Renal cortex interstitium (tissue), 15 donors: ENCODE measurements at places on chromosomes 2 and 18.

DNA sequence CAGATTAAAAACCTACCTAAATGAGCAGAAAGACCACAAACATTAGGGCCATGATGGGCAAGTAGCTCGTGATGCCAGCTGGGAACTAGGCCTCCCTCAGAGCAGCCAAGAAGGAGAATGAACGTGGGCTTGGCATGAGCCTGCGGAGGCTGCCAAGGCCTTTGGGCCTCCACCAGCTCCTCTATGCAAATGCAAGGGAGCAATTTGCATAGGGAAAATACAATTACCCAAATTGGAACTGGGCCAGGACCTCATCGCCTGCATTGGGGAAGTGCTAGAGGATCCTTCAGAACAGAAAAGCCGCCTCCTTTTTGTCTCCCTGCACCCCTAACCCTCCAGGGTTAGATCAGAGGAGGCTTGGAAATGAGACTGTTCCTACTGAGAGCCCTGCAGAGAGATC, 326.4 kb downstream of the SMAD2 start:
- DNase-seq: no peak

DNA sequence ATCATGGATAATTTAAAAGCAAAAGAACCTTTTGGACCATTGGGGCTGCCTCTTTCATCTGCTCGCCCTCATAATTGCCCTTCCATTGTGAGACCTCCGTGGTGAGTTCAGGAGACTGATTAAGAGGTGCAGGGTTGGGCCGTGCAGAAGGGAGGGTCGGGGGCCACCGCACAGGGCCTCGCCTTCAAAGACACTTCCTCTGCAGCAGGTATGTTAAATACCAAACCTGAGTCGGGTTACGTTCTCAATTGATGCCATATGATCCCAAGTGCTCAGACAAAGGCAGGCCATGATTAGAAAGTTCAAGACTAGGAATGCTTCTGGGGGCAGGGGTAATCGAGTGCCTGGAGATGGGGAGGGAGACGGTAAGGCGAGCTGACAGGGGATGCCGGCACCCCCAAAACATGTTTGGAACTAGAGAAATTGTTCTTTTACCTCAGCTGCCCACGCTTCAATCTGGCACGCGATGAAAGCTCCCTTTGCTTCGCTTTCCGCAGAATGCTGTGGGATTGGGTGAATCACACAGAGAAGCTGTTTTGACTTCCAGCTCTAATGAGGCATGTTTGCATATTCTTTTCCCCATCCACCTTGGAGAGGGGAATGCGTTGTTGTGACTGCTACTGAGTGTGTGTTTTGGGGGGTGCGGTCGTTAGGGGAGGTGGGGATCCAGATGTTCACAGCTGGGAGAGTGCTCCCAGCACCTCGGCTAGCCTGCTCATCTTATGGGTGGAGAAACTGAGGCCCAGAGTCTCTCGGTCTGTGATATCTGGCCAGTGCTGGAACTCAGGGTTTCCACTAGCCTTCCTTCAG, 309.1 kb downstream of the MYCN start:
- no peak for DNase-seq

GRCh38 chr18:2654169-2654927, 1.2 kb upstream of the SMCHD1 start:
- DNase-seq: no peak

- DNase-seq: no peak
Measured at GRCh38 chr2:62305421-62306176, 109.7 kb downstream of the B3GNT2 start.

DNA sequence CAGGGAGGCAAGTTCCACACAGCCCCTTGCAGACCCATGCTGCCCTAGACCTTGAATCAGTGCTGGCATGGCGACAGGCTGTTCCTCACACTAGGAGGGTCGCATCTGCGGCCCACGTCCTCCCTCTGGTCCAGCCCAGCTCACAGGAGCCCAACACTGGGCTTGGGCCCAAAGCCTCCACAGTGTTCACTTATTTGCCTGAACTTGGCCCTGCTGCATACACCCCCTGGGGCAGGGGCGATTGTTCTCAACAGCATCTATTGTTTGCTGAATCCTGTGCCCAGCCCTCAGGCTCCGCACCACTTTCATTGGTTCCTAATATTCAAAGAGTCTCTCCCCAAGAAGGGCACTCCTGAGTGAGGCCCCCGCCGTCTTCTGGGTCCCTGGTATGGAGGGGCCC, 90.7 kb downstream of the ZBTB7C start:
- no peak for DNase-seq

- no peak for DNase-seq
Measured at GRCh38 chr18:68826121-68826520, 28.2 kb downstream of the CCDC102B start.

DNA sequence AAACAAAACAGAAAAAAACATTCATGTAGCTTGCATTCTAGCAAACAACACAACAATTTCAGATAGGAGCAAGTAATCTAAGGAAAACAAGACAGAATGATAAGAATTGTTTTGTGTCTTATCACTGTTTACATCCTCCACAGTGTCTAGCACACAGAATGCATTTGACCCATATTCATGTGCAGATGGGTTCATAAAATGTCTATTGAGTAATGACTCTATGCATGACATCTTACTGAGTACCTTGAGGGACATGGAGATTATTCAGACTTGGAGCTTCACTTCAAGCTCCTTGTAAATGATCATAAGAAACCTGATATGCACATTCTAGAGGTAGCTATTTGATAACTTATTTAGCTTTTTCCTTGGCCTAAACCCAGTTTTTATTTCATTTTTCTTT, 69.0 kb downstream of the DTNA start:
- DNase-seq: no peak

DNA sequence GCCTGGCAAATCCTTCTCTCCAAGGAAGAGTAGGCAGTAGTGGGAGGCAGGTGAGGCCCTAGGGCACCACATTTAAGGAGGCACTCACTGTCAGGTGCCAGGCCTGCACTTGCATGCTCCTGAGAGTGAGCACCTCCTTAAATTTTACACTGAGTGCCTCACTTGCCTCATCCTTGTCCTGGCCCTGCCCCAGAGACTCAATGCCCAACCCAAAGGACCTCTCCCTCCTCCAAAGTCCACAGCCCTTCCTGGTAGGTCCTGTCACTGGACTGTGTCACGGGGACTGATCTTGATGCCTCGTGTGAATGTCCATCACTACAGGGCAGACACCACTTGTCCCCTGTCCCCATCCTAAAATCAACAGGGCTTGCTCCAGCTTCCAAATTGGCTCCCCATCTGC, 235.6 kb downstream of the ZBTB7C start:
- DNase-seq: no peak

DNA sequence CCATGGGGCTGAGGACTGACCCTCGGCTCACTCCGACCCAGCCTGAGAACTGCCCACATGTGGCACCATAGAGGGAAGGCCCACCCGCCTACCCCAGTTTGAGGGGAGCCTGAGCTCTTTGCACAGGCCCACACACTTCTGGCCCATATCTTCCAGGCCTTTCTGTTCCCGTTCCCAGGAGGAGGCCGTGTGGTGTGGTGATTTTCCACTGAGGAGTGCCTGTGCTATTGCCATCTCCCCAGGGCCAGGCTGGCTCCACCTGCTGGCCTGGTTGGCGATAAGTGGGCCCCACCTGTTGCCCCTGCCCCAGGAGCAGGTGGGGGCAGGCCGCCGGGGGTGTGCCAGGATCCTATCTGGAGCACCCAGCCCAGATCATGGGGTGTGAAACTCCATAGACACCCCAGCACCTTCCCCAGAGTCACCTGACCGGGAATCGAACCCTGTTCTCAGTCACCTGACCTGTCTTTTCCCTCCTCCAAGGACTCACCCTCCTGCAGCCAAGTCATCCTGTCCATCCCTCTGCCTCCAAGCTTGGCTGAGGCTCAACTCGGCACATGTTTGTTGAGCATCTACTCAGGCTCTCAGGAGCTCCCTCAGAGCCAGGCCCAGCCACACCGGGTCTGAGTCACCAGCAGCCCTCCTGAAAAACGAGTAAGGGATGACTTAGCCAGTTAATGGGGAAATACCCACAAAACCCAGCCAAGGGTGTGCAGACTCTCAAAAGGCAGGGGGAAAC, 120.1 kb downstream of the CYP26B1 start:
- DNase-seq: no peak

- DNase-seq: no peak
Measured at GRCh38 chr18:63177919-63178821, 141.4 kb downstream of the BCL2 start.

DNA sequence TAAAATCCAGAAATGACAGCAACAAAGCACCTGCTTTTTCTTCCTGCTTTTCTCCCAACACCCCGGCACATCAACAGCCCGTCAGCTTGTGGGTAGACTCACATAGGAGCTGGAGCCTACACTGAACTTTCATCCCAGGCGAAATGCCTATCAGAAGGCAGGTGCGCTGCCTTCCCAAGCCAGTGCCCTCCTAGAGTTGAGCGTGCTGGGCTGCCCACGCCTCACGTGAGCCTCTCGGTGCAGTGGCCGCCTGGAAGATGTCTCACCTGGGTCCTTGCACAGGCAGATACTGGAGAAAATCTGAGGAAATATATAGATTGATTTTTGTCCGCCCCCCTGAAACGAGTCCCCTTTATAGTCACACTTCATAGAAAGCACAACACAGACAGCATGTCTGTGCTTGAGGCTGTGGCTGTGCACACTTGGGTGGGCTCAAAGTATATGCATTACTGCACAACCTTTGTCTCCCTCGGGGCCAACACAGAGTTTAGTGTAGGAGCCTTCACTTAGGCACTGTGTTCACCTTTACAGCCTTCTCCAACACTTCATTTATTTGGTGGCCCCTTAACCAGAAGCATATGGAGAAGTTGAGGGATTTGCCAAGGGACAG, 112.5 kb downstream of the SMAD7 start:
- no peak for DNase-seq

- no peak for DNase-seq
Measured at GRCh38 chr2:36373149-36373926, 17.8 kb downstream of the CRIM1 start.

GRCh38 chr18:74951165-74951760, 257.7 kb downstream of the PTGR3 start:
- DNase-seq: no peak

- no peak for DNase-seq
Measured at GRCh38 chr2:241903121-241904010, 33.8 kb downstream of the RTP5 start.

GRCh38 chr18:52496426-52496825, 156.4 kb downstream of the DCC start:
- no peak for DNase-seq

GRCh38 chr2:126858991-126859390, 39.7 kb upstream of the TEX51 start:
- DNase-seq: no peak

DNA sequence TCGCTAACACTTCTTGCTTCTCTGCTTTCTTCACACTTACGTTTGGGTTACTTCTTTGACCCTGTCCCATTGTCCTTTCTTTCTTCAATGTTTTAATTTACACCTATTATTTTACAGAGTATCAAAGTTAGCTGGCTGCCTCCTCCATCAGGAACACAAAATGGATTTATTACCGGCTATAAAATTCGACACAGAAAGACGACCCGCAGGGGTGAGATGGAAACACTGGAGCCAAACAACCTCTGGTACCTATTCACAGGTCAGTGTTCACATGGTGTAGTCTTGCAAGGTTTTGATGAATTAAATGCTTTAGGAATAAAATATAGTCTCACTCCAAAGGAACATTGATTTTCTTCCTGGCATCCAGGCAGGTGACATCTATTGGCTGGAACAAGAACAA, 919.0 kb downstream of the MBD2 start:
- no peak for DNase-seq

DNA sequence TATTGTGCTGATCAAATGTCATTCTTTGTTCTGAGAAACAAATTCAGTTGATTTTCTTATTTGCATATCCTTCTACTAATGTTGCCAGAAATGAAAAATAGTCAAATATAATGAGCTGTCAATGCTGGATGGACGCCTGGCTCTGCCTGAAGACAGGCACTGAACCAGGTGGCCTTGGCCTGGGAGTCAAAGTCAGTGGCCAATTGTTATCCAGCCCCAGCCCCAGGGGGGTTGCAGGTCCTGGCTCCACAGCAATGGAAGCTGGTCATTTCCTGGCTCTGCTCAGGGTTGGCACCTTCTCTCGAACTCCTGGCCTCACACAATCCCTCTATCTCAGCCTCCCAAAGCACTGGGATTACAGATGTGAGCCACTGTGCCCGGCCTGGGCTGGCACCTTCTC, 176.8 kb upstream of the GLI2 start:
- DNase-seq: no peak

GRCh38 chr2:196142825-196143224, 28.6 kb downstream of the STK17B start:
- DNase-seq: no peak

- no peak for DNase-seq
Measured at GRCh38 chr18:25827961-25828561, 262.4 kb downstream of the SS18 start.

- no peak for DNase-seq
Measured at GRCh38 chr18:36849288-36850006, 20.5 kb downstream of the KIAA1328 start.

- no peak for DNase-seq
Measured at GRCh38 chr2:100246163-100247145, 75.8 kb downstream of the LONRF2 start.

- DNase-seq: no peak
Measured at GRCh38 chr18:44170208-44170880, 510.3 kb upstream of the SETBP1 start.

DNA sequence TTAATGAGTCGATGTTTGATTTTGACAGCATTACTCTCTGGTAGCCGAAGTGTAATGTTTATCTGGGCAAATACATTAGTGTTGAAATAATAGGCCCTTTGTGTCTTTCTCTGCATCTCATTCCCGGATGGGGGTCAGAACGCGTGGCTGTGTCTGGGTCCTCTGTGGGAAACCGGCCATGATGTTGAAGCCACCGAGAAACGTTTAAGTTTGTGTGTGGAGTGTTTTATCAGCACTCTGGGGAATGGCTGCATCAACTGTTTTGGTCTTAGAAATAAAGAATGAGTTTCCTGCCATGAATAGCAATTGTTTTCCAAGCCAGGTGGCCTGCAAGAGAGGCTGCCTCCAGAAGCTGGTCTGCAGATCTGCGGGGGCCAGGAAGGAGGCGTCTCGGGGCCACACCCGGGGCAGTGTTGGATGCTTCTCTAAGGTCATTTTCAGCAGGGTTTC, 69.7 kb downstream of the RNF144A start:
- DNase-seq: no peak

DNA sequence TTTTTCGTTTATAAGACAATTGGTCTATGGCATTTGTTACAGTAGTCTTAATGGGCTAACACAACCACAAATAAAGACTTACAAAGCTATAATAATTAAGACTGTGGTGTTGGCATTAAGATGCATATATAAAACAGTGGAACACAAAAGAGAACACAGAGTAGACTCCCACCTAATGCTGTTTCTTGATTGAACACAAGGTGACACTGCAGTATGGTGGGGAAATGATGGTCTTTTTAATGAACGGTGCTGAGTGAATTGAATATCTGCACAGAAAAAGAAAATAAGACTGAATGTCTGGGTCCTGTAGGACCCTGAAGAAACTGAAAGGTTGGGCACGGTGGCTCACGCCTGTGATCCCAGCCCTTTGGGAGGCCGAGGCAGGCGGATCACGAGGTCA, 1136.6 kb upstream of the NXPH2 start:
- no peak for DNase-seq

DNA sequence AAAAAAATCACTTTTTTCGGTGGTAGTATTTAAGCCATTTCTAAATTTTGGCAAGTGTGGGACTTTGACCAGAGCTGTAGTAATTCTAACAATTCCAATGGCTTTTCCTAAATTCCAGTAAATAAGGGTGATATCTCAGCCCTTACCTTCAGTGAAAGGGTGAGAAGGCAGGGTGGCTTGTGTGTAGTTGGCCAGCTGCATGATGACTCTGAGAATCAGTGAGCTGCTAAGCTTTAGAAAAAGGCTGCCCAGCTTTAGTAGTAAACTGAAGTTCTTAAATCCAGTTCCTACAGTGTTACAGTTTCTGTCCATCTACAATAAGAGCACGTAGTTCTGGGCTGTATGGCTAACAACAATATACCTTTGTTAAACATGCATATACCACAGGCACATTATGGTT, 42.0 kb downstream of the OXER1 start:
- DNase-seq: no peak
